Memory B cell (primary cell): ENCODE measurements at places on chromosomes 4 and X.

- no peak overlapping the region for H3K4me3 ChIP-seq
- no peaks in the 10 kb centered on the region for H3K27me3 ChIP-seq
- peak overlapping the region; percentile 51 for H3K27ac ChIP-seq
- H3K4me1 ChIP-seq = peaks cover 43% of the 10 kb centered on the region
- DNase-seq = no peak
Measured at GRCh38 chr4:140691369-140691768, 64.8 kb downstream of the TBC1D9 start.

DNA sequence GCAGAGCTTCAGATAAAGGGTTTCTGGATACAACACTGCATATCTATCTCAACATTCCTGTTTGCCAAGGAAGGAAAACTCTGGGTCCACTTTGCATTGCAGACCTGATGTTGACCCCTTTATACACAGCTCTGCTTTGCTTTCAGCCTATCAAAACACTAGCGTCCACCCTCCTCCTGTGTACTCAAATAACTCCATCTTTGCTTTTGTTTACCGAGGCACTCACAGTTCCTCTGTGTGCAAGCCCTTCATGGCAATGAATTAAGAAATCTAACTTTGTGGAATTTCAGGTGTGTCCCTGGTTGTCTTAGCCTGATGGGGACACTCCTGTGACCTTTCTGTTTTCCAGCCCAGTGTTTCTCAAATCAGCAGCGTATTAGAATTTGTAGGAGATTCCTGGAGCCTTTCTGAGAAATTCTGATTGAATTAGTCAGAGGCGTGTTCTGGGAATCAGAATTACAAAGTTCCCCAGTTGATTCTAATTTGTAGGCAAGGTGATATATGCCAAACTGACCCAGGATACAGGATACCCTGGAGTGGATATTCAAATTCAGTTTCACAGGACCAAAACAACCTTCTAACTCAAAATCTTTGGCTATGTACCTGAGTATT is 68.6 kb downstream of the DTHD1 start:
- H3K27me3 ChIP-seq = no peaks in the 10 kb centered on the region
- H3K36me3 ChIP-seq = no peaks in the 10 kb centered on the region
- H3K4me3 ChIP-seq = no peak overlapping the region
- DNase-seq = no peak

- no peak for DNase-seq
- H3K36me3 ChIP-seq = peaks cover 4% of the 10 kb centered on the region
- peaks cover 6% of the 10 kb centered on the region for H3K4me1 ChIP-seq
- no peak overlapping the region for H3K27ac ChIP-seq
Measured at GRCh38 chrX:97402333-97402732, 518.6 kb downstream of the RPA4 start.

DNA sequence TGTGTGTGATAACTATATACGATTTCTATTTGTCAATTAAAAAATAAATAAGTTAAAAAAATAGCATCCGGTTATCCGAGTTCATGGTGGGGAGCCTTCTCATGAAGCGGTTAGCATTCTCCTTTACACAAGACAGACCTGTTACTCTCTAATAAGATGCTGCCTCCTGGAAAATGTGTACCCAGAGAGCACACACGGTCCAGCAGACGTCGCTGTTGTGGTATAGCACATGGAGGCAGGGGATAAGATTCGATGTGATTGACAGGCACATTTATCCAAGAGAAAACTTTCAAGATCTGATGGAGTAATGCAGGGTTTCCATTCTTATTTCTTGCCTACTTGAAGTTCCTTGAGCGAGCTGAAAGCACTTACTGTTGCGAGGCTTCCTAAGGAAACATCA is 62.7 kb upstream of the STS start:
- no peak overlapping the region for H3K4me3 ChIP-seq
- DNase-seq = no peak
- peaks cover 45% of the 10 kb centered on the region for H3K4me1 ChIP-seq

DNA sequence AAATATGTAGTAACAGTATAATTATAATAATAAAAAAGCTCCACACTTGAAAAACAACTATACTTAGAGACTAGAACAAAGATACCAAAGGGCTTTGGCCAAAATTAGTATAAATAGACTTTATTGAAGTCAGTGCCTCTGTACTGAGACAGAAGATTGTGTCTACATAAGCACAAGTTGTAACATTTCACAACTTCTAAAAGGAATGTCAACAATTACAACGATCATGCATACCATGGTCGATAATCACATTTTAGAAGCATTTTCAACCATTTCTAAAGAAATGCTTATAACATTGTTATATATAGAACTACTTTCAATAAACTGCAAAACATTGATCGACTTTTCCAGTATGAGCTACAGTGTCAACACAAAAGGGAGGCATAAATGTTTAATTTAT is 57.0 kb downstream of the DHX15 start:
- no peaks in the 10 kb centered on the region for H3K4me1 ChIP-seq
- no peak for DNase-seq

- no peak overlapping the region for H3K27ac ChIP-seq
- no peaks in the 10 kb centered on the region for H3K27me3 ChIP-seq
- no peaks in the 10 kb centered on the region for H3K36me3 ChIP-seq
- peak overlapping the region; percentile 83 for H3K4me3 ChIP-seq
Measured at GRCh38 chrX:129980001-129980401, 2.4 kb upstream of the BCORL1 start.

GRCh38 chr4:7876201-7876875 is 63.3 kb downstream of the AFAP1 start:
- no peak overlapping the region for H3K27ac ChIP-seq
- no peak for DNase-seq

- no peak overlapping the region for H3K4me3 ChIP-seq
- no peaks in the 10 kb centered on the region for H3K4me1 ChIP-seq
- no peaks in the 10 kb centered on the region for H3K36me3 ChIP-seq
Measured at GRCh38 chr4:140130677-140131076, 23.3 kb downstream of the MAML3 start.

- no peak overlapping the region for H3K27ac ChIP-seq
- DNase-seq = no peak
- H3K36me3 ChIP-seq = no peaks in the 10 kb centered on the region
- H3K4me3 ChIP-seq = no peak overlapping the region
Measured at GRCh38 chr4:102338405-102338804, 6.9 kb downstream of the SLC39A8 start.

GRCh38 chr4:185542626-185543315 is 7.5 kb upstream of the PDLIM3 start:
- peaks cover 11% of the 10 kb centered on the region for H3K27me3 ChIP-seq
- no peak overlapping the region for H3K27ac ChIP-seq
- H3K36me3 ChIP-seq = no peaks in the 10 kb centered on the region

- H3K4me1 ChIP-seq = no peaks in the 10 kb centered on the region
- peaks cover 2% of the 10 kb centered on the region for H3K36me3 ChIP-seq
- H3K27ac ChIP-seq = no peak overlapping the region
Measured at GRCh38 chrX:63889001-63889400, 104.0 kb upstream of the ARHGEF9 start.

DNA sequence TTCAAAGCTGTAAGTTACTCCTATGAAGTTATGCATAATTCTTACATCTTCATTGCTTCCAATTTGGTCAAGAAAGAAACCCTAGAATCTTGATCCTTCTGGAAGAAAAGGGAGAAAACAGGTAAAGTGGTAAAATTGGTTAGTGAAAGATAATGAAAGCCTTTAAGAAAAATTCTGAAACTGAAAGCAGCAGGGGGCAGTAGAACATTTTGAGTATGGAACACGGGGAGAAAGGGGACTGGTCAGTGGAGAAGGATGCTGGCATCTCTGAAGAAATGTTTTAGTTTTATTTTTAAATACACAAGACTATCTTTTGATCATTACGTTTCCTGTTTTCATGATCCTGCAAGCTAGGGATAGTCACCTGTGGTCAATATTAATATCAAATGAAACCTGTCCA is 54.3 kb downstream of the SLIT2 start:
- H3K36me3 ChIP-seq = no peaks in the 10 kb centered on the region
- no peak overlapping the region for H3K4me3 ChIP-seq

DNA sequence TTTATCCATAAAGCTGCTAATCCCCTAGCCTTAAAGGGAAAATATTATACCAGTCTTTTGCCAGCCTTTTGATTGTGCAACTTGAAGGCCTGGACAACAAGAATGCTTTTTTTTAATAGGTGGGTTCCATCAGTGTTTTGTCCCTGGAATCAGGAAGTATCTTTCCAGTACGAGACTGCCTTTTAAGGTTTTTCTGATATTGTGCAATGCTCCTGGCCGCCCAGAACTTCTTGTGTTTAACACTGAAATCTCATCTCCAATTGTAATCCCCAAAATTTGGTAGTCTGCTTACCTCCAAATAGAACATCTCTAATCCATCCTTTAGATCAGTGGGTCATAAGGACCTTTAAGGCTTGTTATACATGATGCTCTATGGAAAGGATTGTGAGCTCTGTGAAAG is 256.7 kb downstream of the NAF1 start:
- peaks cover 2% of the 10 kb centered on the region for H3K27me3 ChIP-seq
- no peak overlapping the region for H3K27ac ChIP-seq
- H3K36me3 ChIP-seq = no peaks in the 10 kb centered on the region
- no peak overlapping the region for H3K4me3 ChIP-seq
- H3K4me1 ChIP-seq = no peaks in the 10 kb centered on the region

- no peaks in the 10 kb centered on the region for H3K4me1 ChIP-seq
- H3K27me3 ChIP-seq = no peaks in the 10 kb centered on the region
- no peak overlapping the region for H3K4me3 ChIP-seq
Measured at GRCh38 chrX:151815398-151815797, 80.9 kb downstream of the CNGA2 start.

DNA sequence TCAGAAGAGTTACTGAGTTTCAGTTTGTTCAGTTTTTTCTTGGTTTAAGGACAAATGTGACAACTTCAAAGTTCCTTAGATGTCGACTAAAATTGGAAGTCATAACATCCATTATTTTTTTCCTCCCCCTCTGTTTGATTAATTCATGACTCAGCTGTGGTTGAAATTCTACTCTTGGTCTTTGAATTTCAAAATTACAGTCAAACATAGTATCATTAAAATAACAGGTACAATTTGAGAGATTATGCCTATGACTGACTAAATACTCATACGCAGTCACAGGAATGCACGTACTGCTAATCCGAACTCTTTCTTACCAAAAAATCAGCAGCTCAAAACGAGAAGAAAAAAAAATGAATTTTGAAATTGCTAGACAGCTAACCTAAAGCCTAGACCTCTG is 1434.8 kb downstream of the RAPGEF2 start:
- H3K27ac ChIP-seq = no peak overlapping the region
- no peak for DNase-seq
- H3K36me3 ChIP-seq = no peaks in the 10 kb centered on the region
- H3K27me3 ChIP-seq = no peaks in the 10 kb centered on the region

GRCh38 chr4:164109503-164109902 is 615.0 kb downstream of the TMA16 start:
- no peaks in the 10 kb centered on the region for H3K27me3 ChIP-seq
- H3K27ac ChIP-seq = no peak overlapping the region
- DNase-seq = no peak

DNA sequence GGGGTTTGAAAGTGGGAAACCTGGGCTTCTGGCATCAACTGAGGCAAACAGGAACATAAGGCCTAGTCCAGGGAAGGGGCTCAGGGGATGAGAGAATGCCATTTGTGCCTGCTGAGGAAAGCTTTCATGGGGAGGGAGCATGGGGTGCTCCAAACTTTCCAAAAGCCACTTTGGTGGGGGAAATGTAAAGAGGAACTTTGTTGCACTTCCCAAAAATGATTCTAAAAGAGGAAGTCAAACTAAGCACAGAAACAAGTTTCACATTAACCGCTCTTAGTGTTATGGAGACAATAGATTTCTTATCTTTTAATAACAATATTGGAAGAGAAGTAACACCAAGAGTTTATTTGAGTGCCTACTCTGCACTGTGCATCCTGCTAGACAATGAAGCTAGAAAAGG is 32.3 kb downstream of the GAB3 start:
- H3K4me1 ChIP-seq = peaks cover 26% of the 10 kb centered on the region
- peak overlapping the region; percentile 56 for H3K4me3 ChIP-seq
- no peak for DNase-seq
- peak overlapping the region; percentile 75 for H3K27ac ChIP-seq

DNA sequence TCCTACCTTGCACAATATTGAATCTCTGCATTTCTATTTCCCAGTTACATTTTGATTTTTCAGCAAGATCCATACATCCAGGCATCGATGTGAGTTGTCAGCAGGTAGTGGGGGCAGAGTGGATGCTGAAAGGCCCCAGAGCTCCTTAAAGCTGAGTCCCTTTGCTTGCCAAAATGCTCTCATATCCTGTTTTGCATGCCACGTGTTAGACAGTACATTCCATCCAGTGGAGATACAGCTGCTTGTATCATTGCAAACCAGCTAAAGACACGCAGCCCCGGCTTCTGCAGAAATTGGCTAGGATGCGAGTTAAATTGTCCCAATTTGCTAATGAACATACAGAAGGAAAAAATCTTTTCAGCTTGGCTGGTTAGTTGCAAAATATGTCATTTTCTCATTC is 179.6 kb upstream of the MXRA5 start:
- DNase-seq = no peak
- no peaks in the 10 kb centered on the region for H3K27me3 ChIP-seq
- no peaks in the 10 kb centered on the region for H3K4me1 ChIP-seq
- H3K27ac ChIP-seq = no peak overlapping the region

DNA sequence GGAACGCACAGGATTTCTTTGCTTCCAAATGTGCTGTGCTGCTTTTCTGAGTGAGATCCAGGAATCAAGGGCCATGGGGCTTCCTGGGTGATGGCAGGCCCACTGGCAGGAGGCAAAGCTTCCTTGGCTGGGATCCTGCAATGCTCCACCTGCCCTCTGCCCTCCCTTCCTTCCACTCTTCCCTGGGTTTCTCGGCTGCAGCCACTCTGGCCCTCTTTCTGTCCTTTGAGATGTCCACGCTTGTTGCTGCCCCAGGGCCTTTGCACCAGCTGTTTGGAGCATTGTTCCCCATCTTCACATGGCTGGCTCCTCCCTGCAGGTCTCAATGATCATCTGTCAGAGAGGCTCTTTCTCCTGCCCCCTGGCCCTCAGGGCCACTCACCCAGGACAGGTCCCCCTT is 78.9 kb downstream of the PSAPL1 start:
- DNase-seq = no peak
- no peaks in the 10 kb centered on the region for H3K36me3 ChIP-seq
- no peak overlapping the region for H3K4me3 ChIP-seq
- H3K27me3 ChIP-seq = peaks cover 5% of the 10 kb centered on the region

DNA sequence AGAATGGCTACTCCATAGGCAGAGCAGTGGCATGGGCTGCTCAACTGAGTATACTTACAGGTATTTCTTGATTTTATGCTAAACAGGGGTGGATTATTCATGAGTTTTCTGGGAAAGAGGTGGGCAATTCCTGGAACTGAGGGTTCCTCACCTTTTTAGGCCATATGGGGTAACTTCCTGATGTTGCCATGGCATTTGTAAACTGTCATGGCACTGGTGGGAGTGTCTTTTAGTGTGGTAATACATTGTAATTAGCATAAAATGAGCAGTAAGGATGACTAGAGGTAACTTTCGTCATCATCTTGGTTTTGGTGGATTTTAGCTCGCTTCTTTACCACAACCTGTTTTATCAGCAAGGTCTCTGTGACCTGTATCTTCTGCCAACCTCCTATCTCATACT is 48.2 kb upstream of the HPSE start:
- H3K4me3 ChIP-seq = no peak overlapping the region
- no peak overlapping the region for H3K27ac ChIP-seq
- H3K36me3 ChIP-seq = peaks cover 7% of the 10 kb centered on the region
- H3K27me3 ChIP-seq = peaks cover 3% of the 10 kb centered on the region
- H3K4me1 ChIP-seq = peaks cover 6% of the 10 kb centered on the region
